Glutamatergic neuron (in vitro differentiated cells): ENCODE measurements at places on chromosomes 3 and 15. TPM values are rescaled to one million over a fixed set of nuclear protein-coding genes. Genes with fewer than 3 reads are reported as not detected.

The GOLGA6L4 gene
- 14.6 TPM for total RNA-seq

The GOLGA8Q gene
- not detected for total RNA-seq

The DNAH1 gene
- 8.9 TPM for total RNA-seq

The CAMK2N2 gene
- total RNA-seq, result 14.8 TPM

The TMEM62 gene
- total RNA-seq, result 19.1 TPM

The NR2E3 gene
- total RNA-seq, result 0.69 TPM

The GP5 gene
- total RNA-seq, result 0.15 TPM

The CPB1 gene
- total RNA-seq, result not detected

The SPTBN5 gene
- 0.32 TPM for total RNA-seq

The ECE2 gene
- 1.6 TPM for total RNA-seq

The CTSH gene
- not detected for total RNA-seq

The ITPKA gene
- total RNA-seq, result 1.1 TPM

The DNAJA4 gene
- total RNA-seq, result 2.4 TPM

The DYNLT2B gene
- 14.8 TPM for total RNA-seq

The SMCO1 gene
- total RNA-seq, result not detected

The TATDN2 gene
- 24.7 TPM for total RNA-seq

The DUOXA2 gene
- total RNA-seq, result not detected

The STRIT1 gene
- not detected for total RNA-seq

The KLHL40 gene
- total RNA-seq, result 0.44 TPM

The PIK3CB gene
- 14.2 TPM for total RNA-seq

The SNX22 gene
- total RNA-seq, result 4.6 TPM

The CACNA1D gene
- total RNA-seq, result 5.0 TPM

The HPS3 gene
- total RNA-seq, result 12.1 TPM

The LTF gene
- not detected for total RNA-seq

The TTLL13 gene
- not detected for total RNA-seq

The TTC14 gene
- total RNA-seq, result 64.6 TPM

The PEAK1 gene
- 110 TPM for total RNA-seq

The CLRN1 gene
- not detected for total RNA-seq

The UBE2E1 gene
- total RNA-seq, result 74.2 TPM

The MOBP gene
- not detected for total RNA-seq

The KBTBD8 gene
- total RNA-seq, result 8.6 TPM

The TMCO5A gene
- not detected for total RNA-seq

The PLSCR5 gene
- total RNA-seq, result not detected

The PLS1 gene
- total RNA-seq, result 1.3 TPM

The LYSMD4 gene
- total RNA-seq, result 49.8 TPM

The ANKUB1 gene
- not detected for total RNA-seq

The KBTBD13 gene
- not detected for total RNA-seq

The CCNB2 gene
- total RNA-seq, result 13.1 TPM

The AGBL1 gene
- total RNA-seq, result 0.76 TPM

The VPS39 gene
- 94.4 TPM for total RNA-seq

The ARRDC4 gene
- total RNA-seq, result 16.9 TPM

The ERICH6 gene
- total RNA-seq, result 0.69 TPM

The FSIP1 gene
- 1.5 TPM for total RNA-seq

The RGMA gene
- 56.6 TPM for total RNA-seq

The GHSR gene
- not detected for total RNA-seq

The VWA5B2 gene
- 56.5 TPM for total RNA-seq

The DLL4 gene
- 12.5 TPM for total RNA-seq
